ENCODE measurements at places on chromosomes 7 and 10. TPM values are rescaled to one million over a fixed set of nuclear protein-coding genes. Genes with fewer than 3 reads are reported as not detected.

ASAH2 gene
- total RNA-seq: 5.4 TPM

SORCS3 gene
- 4.2 TPM for total RNA-seq

CCDC146 gene
- 15.3 TPM for total RNA-seq

LRRN3 gene
- total RNA-seq: 4.9 TPM

MYL10 gene
- total RNA-seq: not detected

FANK1 gene
- 11.8 TPM for total RNA-seq

ELN gene
- not detected for total RNA-seq

ADAMTS14 gene
- 0.29 TPM for total RNA-seq

KCNMA1 gene
- total RNA-seq: 27.9 TPM

CLRN3 gene
- total RNA-seq: 6.6 TPM

WNT16 gene
- 1.1 TPM for total RNA-seq

PPP1R3A gene
- not detected for total RNA-seq

AGBL3 gene
- 2.4 TPM for total RNA-seq

HTRA1 gene
- total RNA-seq: 12.9 TPM

SRRT gene
- total RNA-seq: 168 TPM

CALML3 gene
- not detected for total RNA-seq

JAZF1 gene
- total RNA-seq: 3.9 TPM

CCDC172 gene
- total RNA-seq: not detected

PRR15 gene
- 36.0 TPM for total RNA-seq

BLOC1S2 gene
- total RNA-seq: 59.3 TPM

CAMK1D gene
- 29.2 TPM for total RNA-seq

FRAT1 gene
- 4.7 TPM for total RNA-seq

All from type B pancreatic cell (in vitro differentiated cells).